ENCODE measurements at places on chromosomes 3 and 15.

DNA sequence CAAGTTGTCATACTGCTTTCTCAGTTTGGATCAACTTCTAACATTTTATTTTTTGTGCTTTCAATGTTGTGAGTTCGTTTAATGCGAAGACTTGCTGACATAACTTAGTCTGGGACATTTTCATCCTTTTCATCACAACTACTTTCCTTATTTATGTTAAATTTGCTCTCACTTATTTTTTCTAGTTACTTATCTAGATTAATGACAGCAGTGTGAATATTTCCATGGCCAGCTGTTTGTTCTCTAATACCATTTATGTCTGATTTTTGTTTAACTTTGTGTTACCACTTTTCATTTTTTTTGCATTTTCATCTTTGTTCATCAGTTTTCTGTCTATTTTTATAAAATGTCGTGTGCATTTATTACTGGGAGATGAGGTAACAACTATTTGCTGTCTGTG, 6.2 kb downstream of the SLC25A26 start:
- DNase-seq = no peak

- no peak for DNase-seq
Observed at GRCh38 chr15:90414408-90415028, 26.5 kb downstream of the IQGAP1 start.

DNA sequence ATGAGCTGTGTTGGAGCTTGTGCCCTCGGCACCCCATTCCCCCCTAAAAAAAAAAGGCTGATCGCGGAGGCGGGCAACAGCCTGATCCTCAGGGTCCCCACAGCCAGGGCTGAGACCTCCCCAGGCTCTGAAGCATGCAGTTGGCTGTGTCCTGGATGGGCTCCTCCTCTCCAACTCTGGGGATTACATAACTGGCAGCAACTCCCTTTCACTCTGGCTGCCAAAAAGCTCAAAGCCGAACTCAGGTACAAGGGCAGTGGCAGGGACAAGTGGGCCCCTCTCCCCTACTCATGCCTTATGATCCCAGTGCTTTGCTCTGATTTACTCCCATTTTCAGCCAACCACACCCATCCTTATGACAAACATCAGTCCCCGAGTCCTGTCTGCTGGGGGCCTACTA, 18.3 kb downstream of the TPRA1 start:
- no peak for DNase-seq

DNA sequence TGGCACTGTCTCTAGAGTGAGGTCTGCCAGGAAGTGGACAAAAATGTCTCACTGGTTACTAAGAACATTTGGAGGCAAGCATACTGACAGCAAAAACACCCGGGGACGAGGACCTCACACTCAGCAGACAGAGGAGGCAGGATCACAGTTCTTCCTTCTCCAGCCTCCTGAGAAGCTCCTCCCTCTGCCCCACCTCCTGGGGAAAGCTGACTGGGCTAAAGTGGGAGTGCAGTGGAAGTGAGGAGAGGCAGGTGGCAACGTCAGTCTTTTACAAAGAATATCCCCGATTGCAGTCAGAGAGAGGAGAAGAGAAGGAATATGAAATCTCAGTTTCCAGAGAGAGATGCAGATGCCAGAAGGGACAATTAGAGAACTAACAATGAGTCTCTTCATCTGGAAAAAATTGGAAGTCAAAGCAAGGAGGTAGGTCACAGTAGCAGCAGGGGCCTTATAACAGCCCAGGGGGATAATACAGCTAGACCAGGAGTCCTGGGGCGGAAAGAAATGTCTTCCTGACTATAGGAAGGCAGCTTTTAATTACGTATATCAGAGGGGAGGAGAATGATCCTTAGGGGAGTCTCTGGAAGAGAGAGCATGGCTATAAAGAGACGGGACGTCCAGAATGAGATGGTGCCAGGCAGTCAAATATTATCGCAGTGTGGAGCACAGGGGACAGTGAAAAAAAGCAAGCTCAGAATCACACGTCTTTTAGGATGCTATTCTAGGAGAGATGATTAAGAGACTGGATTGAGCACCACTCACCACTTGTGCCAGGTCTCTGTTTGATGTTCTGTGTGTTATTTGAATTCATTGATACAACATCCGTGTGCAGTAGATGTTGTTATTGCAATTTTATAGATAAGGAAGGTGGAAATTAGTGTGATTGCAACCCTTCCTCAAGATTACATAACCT, 47.2 kb downstream of the LEO1 start:
- DNase-seq = no peak

DNA sequence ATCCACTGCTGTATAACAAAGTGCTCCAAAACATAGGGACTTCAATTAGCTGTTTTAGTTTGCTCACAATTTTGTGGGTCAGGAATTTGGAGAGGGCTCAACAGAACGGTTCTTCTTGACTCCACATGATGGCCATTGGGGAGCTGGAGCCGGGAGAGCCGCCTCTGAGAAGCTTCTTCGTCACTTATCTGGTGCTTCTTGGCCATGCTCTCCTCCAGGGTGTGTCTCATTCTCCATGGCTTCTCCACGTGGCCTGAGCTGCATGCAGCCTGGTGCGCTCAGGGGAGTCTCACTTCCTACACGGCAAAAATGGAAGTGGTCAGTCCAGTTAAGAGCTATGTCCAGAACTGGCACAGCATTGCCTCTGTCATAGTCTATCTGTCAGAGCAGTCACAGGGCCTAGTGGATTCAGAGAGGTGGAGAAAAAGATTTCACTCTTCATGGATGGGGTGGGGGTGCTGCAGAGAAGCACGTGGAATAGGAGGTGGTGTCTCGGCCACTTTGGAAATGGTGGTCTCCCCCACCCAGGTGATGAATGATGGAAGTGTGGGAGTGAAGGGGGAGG, 26.3 kb upstream of the PRR23E start:
- DNase-seq = no peak

GRCh38 chr15:26866298-26867199, at the start of gene GABRA5:
Gene GABRA5 (plus strand): TSS chr15:26867062. CDS start chr15:26869249, 2,187 bp downstream.
- DNase-seq = no peak

DNA sequence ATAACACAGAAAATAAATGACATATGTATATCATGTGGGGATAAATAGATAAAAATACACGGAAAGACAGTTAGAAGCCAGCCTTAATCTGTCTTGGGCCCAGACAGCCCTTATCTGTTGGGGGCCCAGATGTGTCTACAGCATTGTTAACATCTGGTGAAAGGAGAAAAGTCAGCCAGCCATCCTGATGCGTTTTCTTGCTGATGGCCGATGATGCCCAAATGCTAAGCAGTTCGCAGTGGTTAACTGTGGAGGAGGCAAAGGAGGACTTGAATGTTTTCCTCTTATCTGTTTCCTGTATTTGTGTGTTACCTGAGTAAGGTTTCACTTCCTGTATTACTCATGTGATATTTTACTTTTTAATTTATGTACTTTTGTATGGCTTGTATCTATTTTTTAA, 46.2 kb downstream of the NOX5 start:
- no peak for DNase-seq

DNA sequence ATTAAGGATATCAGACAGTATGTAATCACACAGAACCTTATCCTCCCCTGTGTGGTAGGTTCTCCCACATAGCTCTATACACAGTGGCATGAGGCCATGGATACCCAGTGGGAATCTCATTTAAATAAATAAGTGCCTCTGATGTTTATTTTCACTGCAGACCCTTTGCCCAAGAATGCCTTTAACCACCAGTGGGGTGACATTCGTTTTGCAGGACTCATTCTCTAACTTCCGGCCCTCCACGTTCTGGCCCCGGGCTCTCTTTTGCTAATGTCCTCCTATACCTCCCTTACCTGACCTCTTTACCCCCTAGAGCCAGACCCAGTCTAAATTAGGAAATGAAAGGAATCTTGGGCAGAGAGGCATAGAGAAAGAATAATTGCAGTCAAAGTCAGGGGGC, 8.3 kb downstream of the CCDC80 start:
- DNase-seq = no peak

DNA sequence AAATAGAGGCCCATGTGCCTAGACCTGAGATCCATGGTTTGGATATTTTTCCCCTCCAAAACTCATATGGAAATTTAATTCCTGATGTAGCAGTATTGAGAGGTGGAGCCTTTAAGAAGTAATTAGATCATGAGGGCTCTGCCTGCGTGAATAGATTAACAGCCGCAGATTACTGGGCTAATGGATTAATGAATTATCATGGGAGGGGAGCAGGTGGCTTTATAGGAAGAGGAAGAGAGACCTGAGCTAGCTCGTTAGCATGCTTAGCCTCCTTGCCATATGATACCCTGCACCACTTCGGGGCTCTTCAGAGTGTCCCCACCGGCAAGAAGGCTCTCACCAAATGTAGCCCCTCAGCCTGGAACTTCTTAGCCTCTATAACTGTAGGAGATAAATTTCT, 15.8 kb downstream of the ARHGEF26 start:
- no peak for DNase-seq

- DNase-seq = no peak
Observed at GRCh38 chr3:132561003-132561402, 36.1 kb upstream of the ACKR4 start.

- DNase-seq = no peak
Observed at GRCh38 chr3:171358881-171359198, 101.4 kb downstream of the TNIK start.

GRCh38 chr3:146170591-146170990, 9.6 kb upstream of the PLOD2 start:
- no peak for DNase-seq

DNA sequence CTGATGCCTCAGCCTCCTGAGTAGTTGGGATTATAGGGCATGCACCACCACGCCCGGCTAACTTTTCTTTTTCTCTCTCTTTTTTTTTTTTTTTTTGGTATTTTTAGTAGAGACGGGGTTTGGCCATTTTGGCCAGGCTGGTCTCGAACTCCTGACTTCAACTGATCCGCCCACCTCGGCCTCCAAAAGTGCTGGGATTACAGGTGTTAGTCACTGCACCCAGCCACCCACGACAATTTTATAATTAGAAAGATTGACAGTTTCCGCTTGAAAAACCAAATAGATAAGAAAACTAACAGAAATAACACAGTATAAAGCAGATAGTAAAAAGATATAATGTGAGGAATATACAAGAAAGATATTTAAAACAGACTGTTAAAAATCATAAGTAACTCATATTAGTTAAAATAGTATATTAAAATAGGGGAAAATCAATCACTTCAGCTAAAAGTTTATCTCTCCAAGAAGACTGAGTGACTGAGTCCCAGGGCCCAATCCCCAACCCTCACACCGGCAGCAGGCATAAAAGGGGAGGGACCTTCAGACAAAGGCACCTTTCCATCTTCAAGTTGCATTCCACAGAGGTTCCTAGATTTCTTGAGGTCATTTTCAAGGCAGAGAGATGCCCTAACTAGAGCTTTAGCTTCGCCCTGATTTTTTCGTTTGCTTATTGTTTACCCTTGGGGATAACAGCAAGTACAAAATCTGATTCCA, 1.4 kb upstream of the WHAMM start:
- no peak for DNase-seq

DNA sequence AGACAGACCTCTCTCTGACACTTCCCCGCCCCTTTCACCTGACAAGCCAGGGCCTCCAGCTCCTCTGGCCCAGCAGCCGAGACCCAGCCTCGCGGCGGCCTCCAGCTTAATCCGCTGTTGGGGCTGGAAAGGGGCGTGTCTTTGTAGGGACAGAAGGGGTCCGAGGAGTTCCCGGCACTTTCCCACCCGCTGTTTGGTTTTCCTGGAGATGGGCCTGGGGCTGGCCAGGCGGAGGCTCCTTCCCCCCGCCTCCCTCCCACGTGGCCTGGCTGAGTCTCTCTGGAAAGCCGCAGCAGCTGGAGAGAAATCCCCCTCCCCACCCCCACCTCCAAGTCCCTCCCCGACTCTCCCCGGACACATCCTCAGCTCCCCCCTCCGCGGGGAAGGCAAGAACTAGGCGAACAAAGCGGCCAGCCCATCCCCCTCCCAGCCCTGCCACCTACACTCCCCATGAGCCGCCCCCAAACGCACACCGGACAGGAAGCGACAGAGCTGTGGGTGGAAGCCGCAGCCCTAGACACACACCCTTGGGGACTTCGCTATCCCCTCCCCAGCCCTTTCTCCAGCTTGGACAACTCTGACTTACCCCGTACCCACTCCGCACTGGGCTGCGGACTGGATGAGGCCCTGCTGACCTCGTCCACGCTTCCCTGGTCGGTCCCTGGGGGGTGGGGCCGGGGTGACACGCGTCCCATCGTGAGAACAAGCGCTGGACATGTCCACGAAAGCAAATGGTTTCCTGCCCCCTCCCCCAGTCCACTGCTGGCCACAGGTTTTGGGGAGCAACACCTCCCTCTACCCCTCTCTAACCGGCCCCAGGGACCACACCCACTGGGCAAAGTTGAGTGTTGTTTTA, 1.2 kb downstream of the IGDCC4 start:
- no peak for DNase-seq

GRCh38 chr3:120450600-120451271, at the start of gene FSTL1:
Gene FSTL1 (minus strand): TSS chr3:120450992. CDS start chr3:120450746, 246 bp downstream.
- DNase-seq = no peak

DNA sequence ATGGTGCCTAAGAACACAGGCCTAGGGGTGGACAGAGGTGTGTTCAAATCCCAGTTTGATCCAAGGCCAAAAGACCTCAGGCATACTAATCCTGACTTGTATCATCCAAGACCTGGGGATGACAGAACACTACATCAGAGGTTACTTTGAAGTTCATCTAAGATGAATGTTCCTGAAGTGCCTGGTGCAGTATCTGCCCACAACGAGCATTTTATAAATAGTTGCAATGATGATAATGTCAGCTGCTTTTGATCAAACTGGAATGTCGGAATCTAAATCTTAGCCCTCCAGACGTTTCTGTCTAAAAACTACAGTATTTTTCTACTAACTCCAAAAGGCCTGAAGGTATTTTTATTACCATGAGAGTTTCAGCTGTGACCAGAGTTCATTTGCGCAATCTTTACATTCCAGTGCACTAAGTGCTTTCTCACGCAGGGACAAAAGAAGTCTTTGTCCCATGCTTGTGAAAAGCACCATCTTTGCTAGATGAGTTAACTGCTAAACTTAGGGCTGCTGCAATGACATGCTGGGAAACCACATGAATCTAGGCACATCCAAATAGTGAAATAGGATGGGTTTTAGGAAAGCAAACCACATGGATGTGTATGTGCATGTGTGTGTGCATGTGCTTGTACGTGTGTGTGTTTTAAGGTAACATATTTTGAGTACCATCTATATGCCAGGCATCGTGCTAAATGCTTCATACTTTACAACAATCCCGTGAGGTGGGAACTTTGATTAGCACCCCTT, 18.1 kb downstream of the ANXA2 start:
- no peak for DNase-seq

DNA sequence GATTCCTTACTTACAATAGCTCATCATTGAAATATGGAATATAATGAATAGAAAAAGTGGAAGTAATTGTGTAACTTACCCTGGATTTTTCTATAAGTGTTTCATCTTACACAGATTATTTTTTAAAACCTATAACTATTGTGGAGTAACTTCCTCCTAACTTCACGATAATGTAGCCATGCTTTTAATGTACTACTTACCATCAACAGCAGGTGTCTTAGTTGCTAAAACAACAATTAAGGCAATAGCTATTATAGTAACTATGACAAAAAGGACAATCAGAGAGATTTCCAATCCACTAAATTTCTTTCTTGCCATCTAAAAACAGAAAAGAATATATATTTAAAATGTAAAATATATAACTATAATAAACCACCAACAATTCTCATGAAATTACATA, 2.6 kb downstream of the SI start:
- DNase-seq = no peak

Data from stimulated activated CD8-positive, alpha-beta memory T cell treated with anti-CD3 and anti-CD28 coated beads, Interleukin-12 subunit alpha, Interleukin-12 subunit beta, amount 100 ng/mL, for 4 hours (primary cell).